NCI-H748 treated with DMSO at 0.1 percent for 48 hours (cell line): ENCODE measurements at places on chromosomes 6 and 20.

DNA sequence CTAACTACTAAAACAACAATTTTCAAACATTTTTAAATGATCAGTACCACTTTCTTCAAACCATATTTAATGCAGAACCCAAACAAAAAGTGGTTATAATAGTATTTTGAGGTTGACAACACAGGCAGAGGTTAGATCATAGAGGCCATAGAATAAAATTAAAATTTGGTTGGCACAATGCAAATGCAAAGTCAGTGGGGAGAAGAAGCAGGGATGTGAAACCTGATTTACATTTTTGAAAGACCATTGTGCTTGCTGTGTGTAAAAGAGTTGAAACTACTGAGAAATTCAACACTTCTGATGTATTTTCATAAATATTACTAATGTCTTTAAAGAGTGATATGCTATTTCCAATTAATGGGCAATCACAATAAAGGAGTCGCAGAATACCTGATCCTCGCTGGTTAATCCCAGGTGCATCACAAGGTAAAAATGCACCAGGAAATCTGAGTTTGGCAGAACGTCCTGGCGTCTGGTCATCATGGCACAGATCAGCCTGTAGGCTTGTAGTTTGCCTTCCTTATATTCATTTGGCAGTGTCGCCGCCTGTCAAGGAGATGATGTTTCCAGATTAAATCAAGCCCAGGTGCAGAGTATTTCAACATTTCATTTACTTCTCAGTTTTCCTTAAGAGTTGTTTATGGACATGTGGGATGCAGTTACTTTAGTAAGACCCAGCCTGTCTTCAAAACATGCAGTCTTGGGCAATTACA, 141.2 kb downstream of the RALGAPA2 start:
- no peak for DNase-seq

DNA sequence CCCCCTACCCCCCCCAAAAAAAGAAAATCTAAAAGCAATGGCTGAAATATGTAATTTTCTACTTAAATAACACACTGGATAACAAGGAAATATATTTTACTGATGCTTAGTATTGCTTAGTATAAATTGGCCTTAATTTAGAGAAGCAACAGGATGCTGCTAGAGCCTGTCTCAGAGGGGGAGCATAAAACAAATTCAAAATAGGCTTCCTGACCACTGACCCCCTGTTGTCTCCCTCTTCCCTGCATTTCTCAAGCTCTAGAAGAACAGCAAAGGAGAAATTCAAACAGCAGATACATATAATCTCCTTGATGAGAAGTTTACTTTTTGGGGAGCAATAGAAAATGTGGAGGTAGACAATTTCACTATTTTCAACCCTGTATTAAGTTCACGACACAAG, 631.1 kb upstream of the GJE1 start:
- no peak for DNase-seq

- DNase-seq, result no peak
Measured at GRCh38 chr20:39234520-39235095, 272.5 kb downstream of the DHX35 start.

DNA sequence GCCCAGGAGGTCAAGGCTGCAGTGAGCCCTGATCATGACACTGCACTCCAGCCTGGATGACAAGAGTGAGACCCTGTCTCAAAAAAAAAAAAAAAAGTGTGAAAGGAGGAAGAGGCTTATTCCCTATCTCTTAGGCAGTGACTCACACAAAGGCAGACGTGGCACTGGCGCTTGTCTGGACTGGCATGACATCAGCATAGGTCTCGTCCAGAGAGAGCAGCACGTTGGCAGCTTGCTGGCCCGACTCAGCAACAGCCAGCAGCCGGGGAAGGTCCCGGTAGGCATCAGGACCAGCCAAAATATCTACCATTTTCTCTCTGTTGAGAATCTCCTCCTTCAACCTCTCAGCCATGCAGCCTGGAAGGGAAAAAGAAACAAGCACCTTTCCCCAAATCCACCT, 14.1 kb downstream of the CDK5RAP1 start:
- no peak for DNase-seq

- DNase-seq, result no peak
Measured at GRCh38 chr20:50876816-50877215, 54.4 kb downstream of the ADNP start.
